MG63 (cell line): ENCODE measurements at places on chromosomes 5 and 9. TPM values are rescaled to one million over a fixed set of nuclear protein-coding genes. Genes with fewer than 3 reads are reported as not detected.

DNA sequence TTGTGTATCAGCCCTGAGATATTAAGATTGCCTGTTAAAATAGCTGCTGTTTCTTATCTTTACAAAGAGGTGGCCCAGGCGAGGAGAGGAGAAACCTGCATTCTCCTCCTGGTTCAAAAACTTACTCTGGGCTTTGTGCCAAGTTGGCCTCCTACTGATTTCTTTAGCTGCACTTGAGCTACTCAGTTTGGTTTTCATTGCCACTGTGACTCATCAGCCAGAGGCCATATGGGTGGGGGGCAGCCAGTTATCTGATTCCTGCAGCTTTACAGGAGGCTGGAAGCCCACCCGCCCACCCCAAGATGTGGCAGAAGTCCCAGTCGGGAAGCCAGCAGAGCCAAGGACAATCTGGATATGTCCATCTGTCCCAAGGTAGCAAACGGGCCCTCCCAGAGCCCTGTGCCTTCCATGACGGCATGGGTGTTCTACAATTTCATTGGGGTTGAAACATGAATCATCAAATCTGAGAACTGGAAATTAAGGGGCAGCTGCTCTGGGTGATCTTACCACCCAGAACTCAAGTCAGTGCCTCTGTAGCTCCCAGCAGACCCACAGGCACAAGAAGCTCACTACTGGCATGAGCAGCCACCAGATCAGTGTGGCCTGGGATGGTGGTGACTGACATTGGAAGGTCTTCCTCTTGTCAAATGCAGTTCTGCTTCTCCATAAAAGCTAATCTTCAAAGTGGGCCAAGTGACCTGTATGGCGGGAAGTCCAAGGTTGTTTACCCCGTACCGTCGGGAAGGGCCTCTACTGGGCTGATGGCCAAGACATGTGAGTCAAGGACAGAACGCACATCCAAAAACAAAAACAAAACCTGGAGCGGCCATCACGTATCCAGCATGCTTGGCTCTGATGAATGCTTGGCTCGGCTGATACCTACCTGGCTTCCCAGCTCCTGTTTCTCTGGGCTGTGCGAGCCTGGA, 15.6 kb downstream of the FCN2 start:
- peak; percentile 87 for DNase-seq

ANXA2R gene
- total RNA-seq, result 0.12 and 4.3 TPM in 2 replicates

GRCh38 chr5:134447815-134448520, 36.3 kb upstream of the CDKN2AIPNL start:
- no peak for DNase-seq

ADAMTSL2 gene
- 0.10 and 0.72 TPM in 2 replicates for total RNA-seq

STC2 gene
- total RNA-seq, result 65.2 and 103 TPM in 2 replicates
